ENCODE measurements at places on chromosomes 11 and 22.

- DNase-seq = no peak
Observed at GRCh38 chr11:123214940-123215339, 19.9 kb upstream of the CLMP start.

DNA sequence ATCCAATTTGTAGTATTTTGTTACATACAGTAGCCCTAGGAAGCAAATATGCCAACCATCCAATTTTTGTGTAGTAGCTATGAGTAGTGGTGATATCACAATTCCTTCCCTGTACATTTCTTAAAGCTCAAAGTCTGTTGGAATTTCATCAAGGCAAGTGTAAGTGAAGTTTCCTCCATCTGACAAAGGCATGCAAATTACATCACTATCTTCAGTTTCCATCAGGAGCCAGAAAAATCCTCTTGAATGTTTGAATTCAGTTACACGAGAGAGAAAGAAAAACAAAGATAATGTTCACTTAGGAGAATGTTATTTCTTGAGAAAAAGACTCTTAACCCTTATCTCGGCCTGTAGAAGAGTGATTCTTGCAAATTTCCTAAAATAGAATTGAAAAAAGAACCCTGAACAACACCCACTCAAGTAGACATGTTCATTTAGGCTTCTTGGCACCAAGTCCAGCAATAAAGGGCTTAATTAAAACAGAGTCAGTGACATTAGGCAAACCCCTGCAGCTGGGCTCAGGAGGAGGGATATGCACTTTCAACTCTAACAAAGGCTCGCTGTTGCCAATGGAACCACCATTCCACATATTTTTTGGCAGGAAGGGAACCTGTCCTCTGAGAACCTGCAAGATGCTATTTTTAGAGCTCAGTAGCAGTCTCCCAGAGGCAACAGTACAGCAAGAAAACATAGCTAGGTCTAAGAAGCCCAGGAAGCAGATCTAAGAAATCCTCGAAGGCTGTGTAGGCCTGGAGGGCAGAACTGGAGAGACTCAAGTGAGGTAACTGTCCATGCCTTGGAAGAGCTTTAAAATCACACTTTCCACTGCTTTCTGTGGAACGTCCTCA, 144.6 kb downstream of the CCDC81 start:
- no peak for DNase-seq

- no peak for DNase-seq
Observed at GRCh38 chr11:76159983-76160661, 46.2 kb downstream of the WNT11 start.

DNA sequence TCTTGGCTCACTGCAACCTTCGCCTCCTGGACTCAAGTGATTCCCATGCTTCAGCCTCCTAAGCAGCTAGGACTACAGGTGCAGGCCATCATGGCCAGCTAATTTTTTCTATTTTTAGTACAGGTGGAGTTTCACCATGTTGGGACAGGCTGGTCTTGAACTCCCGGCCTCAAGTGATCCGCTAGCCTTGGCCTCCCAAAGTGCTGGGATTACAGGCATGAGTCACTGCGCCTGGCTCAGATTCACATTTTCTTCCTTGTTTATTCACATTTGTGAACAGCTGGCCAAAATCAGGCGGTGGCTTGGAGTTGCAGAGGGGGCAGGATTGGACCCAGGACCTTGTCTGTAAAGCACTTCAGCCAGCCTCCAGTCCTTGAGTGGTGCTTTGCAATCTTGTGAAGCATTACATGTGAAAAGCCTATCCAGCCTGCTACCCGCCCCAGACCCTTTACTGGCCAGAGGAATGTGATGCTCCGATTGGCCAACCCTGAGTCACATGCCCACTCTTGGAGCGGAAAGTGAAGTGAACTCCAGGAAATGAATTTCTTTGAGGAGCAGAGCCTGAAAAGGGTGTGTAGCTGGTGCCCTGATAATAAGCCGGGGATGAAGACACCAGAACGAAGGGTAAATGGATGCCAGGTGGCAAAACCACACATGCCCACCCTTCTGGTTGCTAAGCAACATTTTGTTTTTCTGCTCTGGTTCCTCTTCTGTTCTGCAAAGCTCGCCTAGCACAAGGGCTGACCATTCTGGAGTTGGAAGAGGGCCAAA, 62.6 kb upstream of the PTPRJ start:
- peak; percentile 7 for DNase-seq
